ENCODE measurements at places on chromosomes 12 and 14. TPM values are rescaled to one million over a fixed set of nuclear protein-coding genes. Genes with fewer than 3 reads are reported as not detected.
A peak's percentile ranks its signal among the peaks of the same experiment; 100 is the strongest.

- peak; percentile 18 for DNase-seq
- no peaks in the 10 kb centered on the region for H3K36me3 ChIP-seq
- no peak overlapping the region for H3K4me3 ChIP-seq
- H3K27ac ChIP-seq = no peak overlapping the region
- H3K4me1 ChIP-seq = no peaks in the 10 kb centered on the region
These were observed 36.6 kb downstream of the RTL1 start for GRCh38 chr14:100866666-100867630.

- no peaks in the 10 kb centered on the region for H3K27me3 ChIP-seq
- peaks cover 3% of the 10 kb centered on the region for H3K4me1 ChIP-seq
- H3K4me3 ChIP-seq = no peak overlapping the region
- no peak for DNase-seq
These were observed 5.3 kb upstream of the HECTD1 start for GRCh38 chr14:31212893-31213292.

DNA sequence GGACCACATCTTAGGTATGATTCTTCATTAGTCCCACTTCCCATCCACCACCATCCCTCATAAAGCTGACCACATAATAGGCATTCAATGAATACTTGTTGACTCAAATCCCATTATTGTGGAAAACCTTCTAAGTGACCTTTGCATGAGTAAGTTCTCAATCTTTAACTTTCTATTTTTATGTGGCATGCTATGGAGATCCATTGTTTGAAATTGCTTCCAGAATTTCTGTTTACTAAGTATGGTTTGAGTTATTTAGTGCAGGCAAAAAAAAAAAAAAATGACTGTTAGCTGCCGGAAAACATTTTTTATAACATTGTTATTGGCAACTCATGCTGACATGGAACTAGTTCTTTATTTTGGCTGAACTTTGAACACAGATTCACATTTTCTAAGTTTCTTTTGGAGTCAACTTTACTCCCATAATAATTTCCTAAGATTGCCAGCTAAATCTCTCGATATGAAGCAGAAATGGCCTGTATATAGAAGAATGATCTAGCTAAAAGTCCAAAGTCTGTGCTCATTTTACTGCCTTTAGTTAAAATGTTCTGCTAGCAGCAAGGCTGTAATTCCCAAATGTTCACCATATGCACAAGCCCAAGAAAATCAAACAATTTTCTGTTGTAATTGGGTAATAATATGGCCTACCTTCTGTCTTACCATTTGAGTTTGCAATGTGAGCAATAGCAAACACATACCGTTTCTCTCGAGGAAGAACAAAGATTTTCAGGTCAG, 77.9 kb downstream of the PTGER2 start:
- H3K27me3 ChIP-seq = no peaks in the 10 kb centered on the region
- no peaks in the 10 kb centered on the region for H3K36me3 ChIP-seq
- DNase-seq = no peak
- no peak overlapping the region for H3K27ac ChIP-seq
- H3K4me3 ChIP-seq = no peak overlapping the region

GRCh38 chr12:54628186-54628846, 6.4 kb downstream of the LACRT start:
- H3K4me1 ChIP-seq = no peaks in the 10 kb centered on the region
- no peak for DNase-seq
- no peaks in the 10 kb centered on the region for H3K36me3 ChIP-seq

DNA sequence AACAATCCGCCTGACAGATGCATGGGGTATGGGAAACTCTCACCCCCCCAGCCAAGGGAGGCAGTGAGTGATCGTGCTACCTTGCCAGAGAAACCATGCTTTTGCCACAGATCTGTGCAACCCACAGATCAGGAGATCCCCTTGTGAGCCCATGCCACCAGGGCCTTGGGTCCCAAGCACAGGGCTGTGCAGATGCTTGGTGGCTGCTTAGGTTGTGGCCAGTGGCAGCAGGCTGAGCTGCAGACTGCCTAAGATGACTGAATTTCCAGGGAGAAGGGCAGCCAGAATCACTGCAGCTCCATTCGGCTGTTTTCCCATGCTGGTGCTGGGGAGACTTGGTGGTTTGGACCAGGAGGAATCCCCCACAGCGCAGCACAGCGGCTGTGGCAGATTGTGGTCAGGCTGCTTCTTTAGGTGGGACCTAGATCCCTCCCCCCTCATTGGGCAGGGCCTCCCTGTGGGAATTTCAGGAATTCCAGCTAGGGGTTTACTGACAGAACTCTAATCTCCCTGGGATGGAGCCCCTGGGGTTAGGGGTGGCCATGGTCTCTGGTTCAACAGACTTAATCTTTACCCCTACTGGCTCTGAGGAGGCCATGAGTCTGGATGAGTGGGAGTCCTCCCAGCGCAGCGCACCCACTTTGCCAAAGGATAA, 264.6 kb upstream of the DAAM1 start:
- no peak overlapping the region for H3K27ac ChIP-seq
- no peaks in the 10 kb centered on the region for H3K36me3 ChIP-seq
- peaks cover 1% of the 10 kb centered on the region for H3K4me1 ChIP-seq

GRCh38 chr12:117790198-117790597, 178.6 kb downstream of the KSR2 start:
- no peak overlapping the region for H3K27ac ChIP-seq
- no peaks in the 10 kb centered on the region for H3K4me1 ChIP-seq
- no peak for DNase-seq
- no peaks in the 10 kb centered on the region for H3K27me3 ChIP-seq
- no peaks in the 10 kb centered on the region for H3K36me3 ChIP-seq
- H3K4me3 ChIP-seq = no peak overlapping the region

DNA sequence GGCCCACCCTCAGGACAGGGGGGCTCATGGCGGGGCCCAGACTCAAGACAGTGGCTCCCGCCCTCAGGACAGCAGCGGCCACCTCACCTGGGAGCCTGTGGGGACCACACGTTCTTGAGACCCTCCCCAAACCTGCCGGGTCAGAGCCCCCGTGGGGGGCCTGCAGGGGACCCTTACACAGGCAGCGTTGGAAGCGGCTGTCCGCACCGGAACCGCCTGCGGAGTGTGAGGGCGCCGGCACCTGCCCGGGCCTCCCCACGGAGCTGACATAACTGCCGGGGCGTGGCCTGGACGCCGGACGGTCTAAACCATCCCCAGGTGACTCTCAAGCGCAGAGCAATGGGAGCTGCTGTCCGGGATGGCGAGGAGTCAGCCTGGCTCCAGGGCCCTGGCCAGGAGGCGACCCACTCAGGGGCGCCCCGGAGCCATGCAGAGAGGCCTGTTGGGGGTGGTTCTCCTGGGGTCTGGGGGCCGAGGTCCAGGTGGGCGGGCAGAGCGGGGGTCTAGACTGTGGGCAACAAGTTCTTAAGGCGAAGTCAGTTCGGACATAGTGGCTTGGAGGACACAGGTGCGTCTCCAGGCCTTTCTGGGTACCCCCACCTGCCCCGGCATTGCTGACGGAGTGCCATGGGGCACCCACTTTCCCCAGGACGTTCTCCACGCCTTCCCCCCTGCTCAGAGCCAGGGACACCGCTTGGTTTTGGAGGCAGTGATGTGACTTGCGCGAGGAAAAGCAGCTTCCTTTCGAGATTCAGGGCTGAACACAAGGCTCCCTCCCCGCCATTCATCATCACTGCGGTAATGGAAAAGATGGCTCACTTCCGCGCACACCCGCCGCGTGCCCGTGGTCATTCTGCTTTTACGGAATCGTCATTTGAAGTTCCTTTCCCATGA, 23.2 kb downstream of the GALNT9 start:
- H3K4me3 ChIP-seq = no peak overlapping the region
- no peaks in the 10 kb centered on the region for H3K36me3 ChIP-seq
- H3K4me1 ChIP-seq = no peaks in the 10 kb centered on the region
- no peaks in the 10 kb centered on the region for H3K27me3 ChIP-seq
- no peak for DNase-seq

DNA sequence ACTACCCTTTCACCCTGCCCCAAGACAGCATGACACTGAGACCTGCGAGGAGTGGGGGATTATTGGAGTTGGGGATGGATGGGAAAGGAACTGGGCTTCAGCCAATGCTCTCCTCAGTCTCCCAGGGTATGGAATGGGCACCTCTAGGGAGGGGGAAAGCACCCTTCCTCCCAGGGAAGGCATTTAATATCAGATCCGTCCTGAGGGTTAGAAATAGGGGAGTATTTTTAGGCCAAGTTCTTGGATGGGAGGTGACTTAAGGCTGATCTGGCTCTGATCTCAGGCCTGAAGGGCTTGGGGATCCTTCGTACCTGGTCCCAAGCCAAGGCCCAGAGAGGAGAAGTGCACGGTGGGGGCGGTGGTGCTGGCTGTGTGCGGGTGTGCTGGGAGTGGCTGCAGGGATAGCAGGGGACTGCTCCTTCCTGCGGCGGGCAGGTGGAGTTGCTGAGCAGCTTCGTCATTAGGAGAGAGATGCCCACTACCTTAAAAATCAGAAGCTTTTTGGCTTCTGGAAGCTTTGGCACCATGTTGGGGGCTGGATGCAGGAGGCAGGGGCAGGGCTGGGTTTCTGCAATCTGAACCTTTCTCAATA, 7.0 kb upstream of the CEBPE start:
- H3K27me3 ChIP-seq = no peaks in the 10 kb centered on the region
- no peak overlapping the region for H3K27ac ChIP-seq
- no peaks in the 10 kb centered on the region for H3K36me3 ChIP-seq
- DNase-seq = no peak

- no peaks in the 10 kb centered on the region for H3K36me3 ChIP-seq
- no peak for DNase-seq
- no peak overlapping the region for H3K4me3 ChIP-seq
- H3K4me1 ChIP-seq = peaks cover 2% of the 10 kb centered on the region
These were observed 165.6 kb downstream of the PRKCH start for GRCh38 chr14:61486930-61487495.

DNA sequence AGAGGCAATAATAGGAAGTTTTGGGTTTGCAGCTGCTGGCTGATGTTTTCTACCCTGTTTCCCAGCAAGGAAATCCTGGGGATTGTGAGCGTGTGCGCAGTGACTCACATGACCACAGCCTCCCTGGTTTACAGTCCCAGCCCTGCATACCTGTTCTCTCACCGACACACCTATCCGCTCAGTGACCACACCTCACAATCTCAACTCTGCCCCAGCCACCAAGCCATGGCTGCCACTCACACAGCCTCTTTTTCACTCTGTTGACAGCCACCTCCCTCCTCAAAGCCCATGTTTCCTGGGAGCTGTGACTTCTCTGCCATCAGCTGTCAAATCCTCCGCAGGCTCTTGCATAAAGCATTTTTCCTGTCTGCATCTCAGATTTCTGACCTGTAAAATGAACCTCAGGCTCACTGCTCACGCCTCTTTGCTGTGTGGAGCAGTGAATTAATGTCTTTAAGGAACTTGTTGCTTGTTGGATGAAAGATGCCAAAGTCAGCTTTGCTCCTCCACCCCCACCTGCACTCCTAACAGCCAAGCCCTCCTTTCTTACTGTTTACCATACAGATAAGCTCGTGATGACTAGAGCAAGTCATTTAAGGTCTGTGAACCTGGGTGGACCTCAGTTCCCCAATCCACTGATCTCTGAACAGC, 43.5 kb downstream of the B4GALNT3 start:
- no peaks in the 10 kb centered on the region for H3K27me3 ChIP-seq
- H3K36me3 ChIP-seq = no peaks in the 10 kb centered on the region
- no peak overlapping the region for H3K4me3 ChIP-seq
- H3K27ac ChIP-seq = no peak overlapping the region
- H3K4me1 ChIP-seq = no peaks in the 10 kb centered on the region

DNA sequence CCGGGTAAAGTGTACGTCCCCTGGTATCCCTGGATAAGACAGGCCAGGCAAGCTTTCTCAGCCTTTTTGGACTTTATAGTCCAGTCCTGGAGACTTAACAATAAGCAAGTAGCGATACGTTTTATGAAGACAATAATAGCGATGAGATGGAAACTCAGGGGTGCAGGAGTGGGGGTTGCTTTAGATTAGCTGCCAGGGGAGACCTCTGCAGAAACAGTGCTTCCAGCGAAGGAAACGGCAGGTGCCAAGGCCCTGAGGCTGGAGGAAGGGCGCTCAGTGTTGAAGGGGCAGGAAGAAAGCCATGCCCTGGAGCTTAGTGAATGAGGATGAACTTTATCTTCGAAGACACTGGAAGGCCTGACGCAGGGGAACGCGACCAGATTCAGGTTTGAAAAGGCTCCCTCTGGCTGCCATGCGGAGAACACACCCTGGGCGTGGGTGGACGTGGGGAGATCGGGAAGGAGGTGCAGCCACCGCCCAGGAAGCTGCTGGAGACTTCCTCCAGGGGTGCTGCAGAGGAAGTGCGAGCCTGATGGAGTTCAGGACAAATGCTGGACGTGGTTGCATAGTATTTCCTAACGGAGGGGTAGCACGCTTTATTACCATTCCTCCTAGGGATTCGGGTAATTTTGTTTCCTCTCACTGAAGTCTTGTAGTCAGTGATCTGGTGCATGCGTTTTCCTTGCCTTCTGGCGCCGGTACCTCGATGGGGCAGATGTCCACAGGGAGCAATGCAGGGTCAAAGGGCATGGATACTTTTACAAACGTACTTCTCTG, 26.1 kb upstream of the UBC start:
- peak overlapping the region; percentile 90 for H3K27ac ChIP-seq
- peak overlapping the region; percentile 53 for H3K4me3 ChIP-seq
- no peaks in the 10 kb centered on the region for H3K27me3 ChIP-seq
- H3K36me3 ChIP-seq = no peaks in the 10 kb centered on the region
- peaks cover 3% of the 10 kb centered on the region for H3K4me1 ChIP-seq

- H3K4me1 ChIP-seq = no peaks in the 10 kb centered on the region
- no peaks in the 10 kb centered on the region for H3K27me3 ChIP-seq
- no peak for DNase-seq
- no peak overlapping the region for H3K4me3 ChIP-seq
- no peaks in the 10 kb centered on the region for H3K36me3 ChIP-seq
These were observed 59.8 kb upstream of the C14orf180 start for GRCh38 chr14:104519721-104520120.

Gene KRT5
- total RNA-seq = 10.3 TPM

Gene CLEC9A
- total RNA-seq = 0.46 TPM

Gene RERGL
- 3.7 TPM for total RNA-seq

Gene SLC22A17
- 34.3 TPM for total RNA-seq

Gene NXPH4
- total RNA-seq = not detected

Gene PPP4R4
- 11.2 TPM for total RNA-seq

Gene CRIP1
- total RNA-seq = 62.3 TPM
